ENCODE measurements at places on chromosomes 2 and 18. TPM values are rescaled to one million over a fixed set of nuclear protein-coding genes. Genes with fewer than 3 reads are reported as not detected.
A peak's percentile ranks its signal among the peaks of the same experiment; 100 is the strongest.

DNA sequence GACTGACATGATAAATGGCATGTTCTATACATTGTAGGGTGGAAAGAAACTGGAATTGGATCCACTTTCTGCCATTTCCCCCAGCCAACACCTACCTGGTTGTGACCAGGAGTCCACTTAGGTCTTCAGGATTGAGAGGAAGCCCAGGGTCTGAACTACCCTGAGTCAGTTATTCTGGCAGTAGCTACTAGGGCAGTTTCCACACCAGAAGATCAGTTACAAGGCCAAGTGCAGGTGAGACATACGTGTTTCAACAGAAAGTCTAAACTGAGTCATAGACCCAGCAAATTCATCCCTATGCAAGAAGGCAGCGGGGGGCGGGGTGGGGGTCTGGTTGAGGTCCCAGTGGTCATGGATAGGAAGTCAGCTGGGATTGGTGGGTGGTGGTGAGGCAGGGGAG is 21.9 kb downstream of the ANTXR1 start:
- H3K4me3 ChIP-seq: no peak overlapping the region
- H3K36me3 ChIP-seq: no peaks in the 10 kb centered on the region
- no peaks in the 10 kb centered on the region for H3K27me3 ChIP-seq
- no peak overlapping the region for H3K27ac ChIP-seq
- no peak for ATAC-seq

DNA sequence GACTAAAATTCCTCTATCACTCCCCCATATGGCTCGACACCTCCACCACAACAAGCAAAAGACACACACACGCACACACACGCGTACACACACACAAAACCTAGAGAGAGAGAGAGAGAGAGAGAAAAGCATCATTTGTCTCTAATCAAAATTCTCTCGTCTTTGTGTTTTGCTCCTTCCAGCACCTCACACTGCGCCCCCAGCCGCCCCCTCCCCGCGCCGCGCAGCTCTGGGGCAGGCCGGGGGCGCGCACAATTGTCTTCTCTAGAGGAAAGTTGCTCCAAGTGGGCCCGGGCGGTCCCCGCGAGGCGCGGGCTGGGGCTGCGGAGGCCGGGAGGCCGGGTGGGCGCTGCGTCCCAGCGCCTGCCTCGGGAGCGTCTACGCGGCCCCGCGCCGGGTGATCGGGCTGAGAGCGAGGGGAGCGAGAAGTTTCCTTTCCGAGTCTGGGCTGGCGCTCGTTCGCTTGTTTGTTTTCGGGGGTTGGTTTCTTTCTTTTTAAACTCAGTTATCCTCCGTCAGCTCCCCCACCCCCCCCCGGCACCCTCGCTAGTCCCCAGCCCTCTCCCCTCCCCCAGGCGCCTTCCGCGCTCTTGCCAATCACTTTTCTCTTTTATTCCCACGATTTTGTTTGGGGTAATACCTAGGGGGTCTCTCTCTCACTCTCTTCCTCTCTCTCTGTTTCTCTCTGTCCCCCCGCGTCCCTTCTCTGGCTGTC is 4.1 kb downstream of the ZEB2 start:
- peaks cover 78% of the 10 kb centered on the region for H3K27me3 ChIP-seq
- peaks cover 39% of the 10 kb centered on the region for H3K4me1 ChIP-seq
- no peaks in the 10 kb centered on the region for H3K36me3 ChIP-seq
- H3K4me3 ChIP-seq: peak overlapping the region; percentile 66
- ATAC-seq: peak; percentile 11

- no peak overlapping the region for H3K27ac ChIP-seq
- H3K36me3 ChIP-seq: no peaks in the 10 kb centered on the region
- H3K4me3 ChIP-seq: no peak overlapping the region
- no peaks in the 10 kb centered on the region for H3K27me3 ChIP-seq
- peaks cover 4% of the 10 kb centered on the region for H3K4me1 ChIP-seq
- no peak for ATAC-seq
These were observed 2.7 kb upstream of the ARL5A start for GRCh38 chr2:151830961-151831360.

- peaks cover 8% of the 10 kb centered on the region for H3K4me1 ChIP-seq
- peak overlapping the region; percentile 78 for H3K27ac ChIP-seq
- no peaks in the 10 kb centered on the region for H3K27me3 ChIP-seq
- no peaks in the 10 kb centered on the region for H3K36me3 ChIP-seq
- ATAC-seq: no peak
These were observed 5.2 kb upstream of the NDUFV2 start for GRCh38 chr18:9097349-9097748.

GRCh38 chr2:3628800-3629199 is 29.2 kb upstream of the ALLC start:
- H3K4me1 ChIP-seq: no peaks in the 10 kb centered on the region
- no peak overlapping the region for H3K27ac ChIP-seq
- no peaks in the 10 kb centered on the region for H3K27me3 ChIP-seq
- no peak for ATAC-seq
- H3K36me3 ChIP-seq: no peaks in the 10 kb centered on the region
- no peak overlapping the region for H3K4me3 ChIP-seq

- H3K4me3 ChIP-seq: no peak overlapping the region
- no peaks in the 10 kb centered on the region for H3K4me1 ChIP-seq
- H3K27ac ChIP-seq: no peak overlapping the region
- ATAC-seq: no peak
- no peaks in the 10 kb centered on the region for H3K27me3 ChIP-seq
- no peaks in the 10 kb centered on the region for H3K36me3 ChIP-seq
These were observed 805.6 kb upstream of the ZEB2 start for GRCh38 chr2:145325485-145325884.

DNA sequence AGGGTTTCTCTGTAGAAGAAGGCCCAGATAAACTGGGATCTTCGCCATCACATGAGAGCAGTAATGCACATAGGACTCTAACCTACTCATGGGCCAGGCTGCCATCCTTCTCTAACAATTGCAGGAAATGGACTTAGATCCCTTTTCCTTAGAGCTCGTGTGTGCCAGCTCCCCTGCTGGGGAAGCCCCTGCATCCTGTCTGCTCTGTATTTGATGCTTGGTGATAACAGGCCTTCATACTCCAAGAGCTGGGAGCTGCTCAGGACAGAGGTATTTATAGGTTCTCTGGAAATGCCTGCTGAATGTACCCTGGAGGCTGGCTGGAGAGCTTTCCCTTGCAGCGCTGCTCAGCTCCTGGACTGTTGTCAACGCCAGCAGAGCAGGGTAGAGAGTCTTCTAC is 249.6 kb downstream of the MTX2 start:
- H3K27me3 ChIP-seq: no peaks in the 10 kb centered on the region
- ATAC-seq: peak; percentile 78
- no peaks in the 10 kb centered on the region for H3K36me3 ChIP-seq

DNA sequence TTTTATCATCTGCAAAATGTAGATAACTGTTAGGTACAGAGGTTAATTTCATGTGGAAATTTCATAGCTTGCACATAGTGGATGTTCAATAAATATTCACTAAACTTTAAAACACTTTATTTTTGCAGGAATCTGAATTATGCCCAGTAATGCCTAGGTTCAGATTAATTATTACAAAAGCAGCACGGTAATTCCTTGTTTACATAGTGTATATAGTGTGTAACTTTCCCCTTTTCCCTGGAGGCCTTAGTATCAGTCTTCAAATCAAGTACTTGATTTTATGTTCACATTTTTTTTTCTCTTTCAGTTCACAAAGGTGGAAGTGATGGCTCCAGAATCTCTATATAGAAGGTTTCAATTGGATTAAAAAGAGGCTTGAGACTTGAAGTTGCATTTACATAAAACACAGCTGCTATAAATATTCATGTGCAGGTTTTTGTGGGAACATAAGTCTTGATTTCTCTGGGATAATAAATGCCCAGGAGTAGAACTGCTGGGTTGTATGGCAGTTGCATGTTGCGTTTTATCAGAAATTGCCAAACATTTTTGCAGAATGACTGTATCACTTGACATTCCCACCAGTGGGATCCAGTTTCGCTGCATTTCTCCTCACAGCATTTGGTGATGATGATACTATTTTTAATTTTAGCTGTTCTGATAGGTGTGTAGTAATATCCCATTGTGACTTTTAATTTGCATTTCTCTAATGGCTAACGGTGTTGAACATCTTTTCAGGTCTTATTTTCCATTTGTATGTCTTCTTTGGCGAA is 27.6 kb upstream of the LGALSL start:
- no peaks in the 10 kb centered on the region for H3K27me3 ChIP-seq
- no peak overlapping the region for H3K27ac ChIP-seq
- no peaks in the 10 kb centered on the region for H3K36me3 ChIP-seq
- no peak for ATAC-seq

COL4A3 gene
- total RNA-seq: 5.3 TPM

DNA sequence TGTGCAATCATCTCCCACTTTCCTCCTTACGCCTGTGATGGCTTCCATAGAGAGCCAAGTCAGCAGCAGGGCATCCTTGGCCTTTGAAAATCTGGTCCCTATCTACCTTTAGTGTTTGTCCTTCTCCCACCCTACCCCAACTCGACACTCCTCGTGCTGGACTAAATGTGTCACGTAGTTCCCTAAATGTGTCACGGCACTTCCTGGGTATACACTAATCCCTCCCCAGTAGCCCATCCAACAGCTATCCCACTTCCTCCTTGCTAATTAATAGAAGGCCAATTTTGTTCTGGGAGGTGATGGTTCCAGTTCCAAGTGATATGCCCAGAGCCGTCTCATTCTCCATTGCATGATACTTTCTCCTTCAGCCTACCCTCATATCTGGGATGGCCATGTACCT is 36.5 kb upstream of the ZFP36L2 start:
- H3K4me3 ChIP-seq: no peak overlapping the region
- H3K27me3 ChIP-seq: no peaks in the 10 kb centered on the region

- no peak overlapping the region for H3K27ac ChIP-seq
- no peaks in the 10 kb centered on the region for H3K36me3 ChIP-seq
- no peak for ATAC-seq
- no peaks in the 10 kb centered on the region for H3K27me3 ChIP-seq
- no peaks in the 10 kb centered on the region for H3K4me1 ChIP-seq
- no peak overlapping the region for H3K4me3 ChIP-seq
These were observed 28.4 kb downstream of the NRXN1 start for GRCh38 chr2:51003345-51004192.

Data from gastroesophageal sphincter (tissue), 4 donors.